ENCODE measurements at places on chromosomes 3 and 15. TPM values are rescaled to one million over a fixed set of nuclear protein-coding genes. Genes with fewer than 3 reads are reported as not detected.

- no peak for DNase-seq
Observed at GRCh38 chr3:3296979-3297381, 117.5 kb upstream of the CRBN start.

GRCh38 chr15:89463113-89463512, 33.3 kb downstream of the RHCG start:
- no peak for DNase-seq

DNA sequence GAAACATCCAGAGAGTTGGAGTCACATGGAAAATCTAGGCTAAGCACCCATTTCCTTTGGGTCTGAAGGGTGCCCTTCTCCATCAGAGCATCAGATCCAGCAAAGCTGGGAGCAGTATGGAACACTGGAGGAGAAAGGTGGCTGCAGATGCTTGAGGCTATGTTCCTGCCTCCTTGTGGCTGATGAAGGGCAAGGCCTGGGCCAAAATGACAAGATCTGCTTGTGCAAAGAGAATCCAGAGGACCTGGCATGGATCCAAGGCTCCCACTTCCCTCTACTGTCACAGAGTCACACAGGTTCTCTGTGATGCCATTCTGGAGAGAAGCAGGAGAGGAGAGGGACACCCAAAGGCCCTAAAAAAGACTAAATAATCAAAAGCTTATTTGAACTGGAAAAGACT, 9.2 kb upstream of the ATP8B4 start:
- peak; percentile 31 for DNase-seq

The C3orf49 gene
- not detected for total RNA-seq

The EFCAB12 gene
- 0.08 TPM for total RNA-seq
